ENCODE measurements at places on chromosomes 1 and 21.

DNA sequence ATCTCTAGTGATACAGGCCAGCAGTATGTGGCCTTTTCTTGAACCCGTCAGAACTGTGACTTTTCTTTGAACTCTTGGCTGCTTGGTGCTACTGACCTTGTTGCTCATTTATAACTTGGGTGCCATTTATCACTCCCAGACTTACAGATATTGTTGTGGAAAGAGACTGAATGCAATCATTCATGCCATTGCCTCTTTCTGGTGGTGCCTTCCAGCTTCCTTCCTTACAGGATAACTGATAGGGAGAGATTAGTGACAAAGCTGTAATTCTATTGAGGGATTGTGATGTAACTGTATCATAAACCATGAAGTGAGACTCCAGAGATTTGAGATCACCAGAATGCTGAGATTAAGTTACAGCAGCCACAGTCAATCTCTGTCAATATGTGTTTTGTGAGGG, 256.5 kb downstream of the USP25 start:
- DNase-seq: no peak

DNA sequence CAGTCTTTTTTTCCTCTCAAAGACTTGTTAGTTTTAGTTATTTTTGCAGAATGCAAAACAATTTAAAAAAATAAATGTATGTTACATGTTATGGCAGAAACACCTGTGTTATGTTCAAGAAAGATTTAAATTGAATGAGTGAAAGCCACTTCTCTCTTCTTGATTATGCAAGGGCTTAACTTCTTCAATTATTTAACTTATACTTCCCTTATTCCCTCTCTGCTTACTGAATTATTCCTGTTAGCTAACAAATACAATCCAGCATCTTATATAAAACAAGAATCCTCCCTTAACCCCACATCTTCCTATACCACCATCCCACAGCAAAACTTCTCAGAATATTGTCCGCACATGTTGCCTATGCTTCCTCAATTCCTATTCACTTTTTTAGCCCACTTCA, 10.7 kb upstream of the FCER1A start:
- DNase-seq: no peak

DNA sequence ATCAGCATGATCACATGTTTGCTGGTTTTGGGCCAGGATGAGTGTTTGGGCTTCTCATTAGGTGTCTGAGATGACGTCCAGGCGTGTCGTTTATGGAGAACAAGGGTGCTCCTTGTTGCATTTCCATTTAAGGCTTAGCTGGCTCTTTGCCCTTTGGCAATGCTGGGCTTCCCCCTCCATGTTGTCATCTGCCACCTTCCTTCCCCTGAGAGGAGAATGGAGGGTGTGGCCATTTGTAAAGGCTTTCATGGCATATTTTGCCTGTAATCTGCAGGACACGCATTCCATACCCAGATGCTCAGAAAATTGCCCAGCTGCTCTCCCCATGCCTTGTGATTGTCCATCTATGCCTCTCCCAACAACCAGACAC, 27.7 kb downstream of the PKP1 start:
- no peak for DNase-seq

DNA sequence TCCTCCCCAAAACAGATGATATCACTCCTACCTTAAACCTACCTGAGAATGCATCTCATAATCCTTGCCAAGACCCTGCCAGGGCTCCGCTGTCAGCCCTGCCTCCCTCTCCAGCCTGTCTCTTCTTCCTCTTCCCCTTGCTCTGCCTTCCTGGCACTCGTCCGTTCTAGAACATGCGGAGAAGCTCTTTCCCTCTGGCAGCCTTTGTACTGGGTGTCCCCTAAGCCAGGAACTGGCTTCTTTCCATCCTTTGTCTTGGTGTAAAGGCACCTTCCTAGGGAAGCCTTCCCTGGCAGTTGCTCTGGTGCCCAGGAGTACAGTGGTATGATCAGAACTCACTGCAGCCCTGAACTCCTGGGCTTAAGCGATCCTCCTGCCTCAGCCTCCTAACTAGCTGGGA, 36.1 kb downstream of the CTNNBIP1 start:
- no peak for DNase-seq

DNA sequence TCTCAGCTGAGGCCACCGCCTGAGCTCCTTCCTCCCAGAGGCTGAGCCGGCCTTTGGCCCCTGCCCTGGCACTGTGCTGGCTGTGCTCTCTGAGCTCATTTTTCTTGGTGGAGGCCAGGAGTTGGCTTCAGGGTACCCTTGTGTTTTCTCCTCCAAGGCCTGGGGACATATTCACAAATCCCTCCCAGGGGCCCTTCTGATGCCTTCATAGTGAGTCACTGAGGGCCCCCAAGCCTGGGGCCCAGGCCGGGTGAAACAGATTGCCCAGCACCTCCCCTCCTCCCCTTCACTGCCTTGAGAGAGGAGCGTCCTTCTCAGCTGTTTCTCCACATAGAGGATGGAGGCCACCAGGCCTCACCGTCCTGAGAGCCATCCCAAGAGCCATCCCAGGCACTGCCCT, 105.8 kb downstream of the SIK1 start:
- DNase-seq: no peak

- DNase-seq: no peak
Observed at GRCh38 chr1:198809247-198809646, 170.4 kb downstream of the PTPRC start.

DNA sequence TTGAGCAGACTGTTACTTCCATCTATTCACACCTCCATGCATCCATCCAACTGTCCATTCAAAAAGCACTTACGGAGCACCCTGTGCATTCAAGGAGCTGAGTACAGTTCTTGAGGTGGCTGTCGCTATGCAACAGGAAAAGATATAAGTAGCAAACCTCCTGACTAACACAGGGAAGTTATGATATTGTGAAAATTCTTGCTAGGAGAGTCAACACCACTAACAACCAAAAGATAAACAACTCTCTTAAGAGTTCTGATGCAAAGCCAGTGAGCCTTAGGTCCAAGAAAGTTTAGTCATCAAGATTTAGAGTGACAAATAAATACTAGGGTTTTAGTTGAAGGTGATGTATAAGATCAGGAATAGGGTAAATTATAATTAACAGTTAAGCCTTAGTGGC, 44.5 kb upstream of the TRIM45 start:
- DNase-seq: no peak

DNA sequence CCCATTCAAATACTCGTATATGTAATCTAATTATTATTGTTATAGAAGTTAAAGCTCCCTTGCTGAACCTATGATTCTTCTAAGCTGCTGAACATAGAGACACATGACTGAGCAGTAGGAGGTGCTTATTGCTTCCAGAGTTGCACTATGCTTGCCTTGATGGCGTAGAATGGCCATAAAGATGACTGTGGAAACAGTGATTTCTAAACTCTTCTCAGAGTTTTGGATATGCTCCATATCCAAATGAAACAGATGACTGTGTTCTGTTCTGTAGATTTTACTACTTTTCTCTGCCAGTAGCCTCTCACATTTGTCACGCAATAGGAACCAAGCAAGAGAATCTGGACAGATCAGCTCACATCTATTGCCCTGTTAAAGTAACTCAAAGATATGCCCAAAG, 88.1 kb upstream of the CACYBP start:
- DNase-seq: no peak

- no peak for DNase-seq
Observed at GRCh38 chr1:175895966-175896365, 152.6 kb upstream of the TNR start.

- DNase-seq: peak; percentile 19
Observed at GRCh38 chr21:17925000-17925610, 105.9 kb upstream of the C21orf91 start.

- DNase-seq: no peak
Observed at GRCh38 chr1:3698660-3699408, 46.5 kb downstream of the TP73 start.

DNA sequence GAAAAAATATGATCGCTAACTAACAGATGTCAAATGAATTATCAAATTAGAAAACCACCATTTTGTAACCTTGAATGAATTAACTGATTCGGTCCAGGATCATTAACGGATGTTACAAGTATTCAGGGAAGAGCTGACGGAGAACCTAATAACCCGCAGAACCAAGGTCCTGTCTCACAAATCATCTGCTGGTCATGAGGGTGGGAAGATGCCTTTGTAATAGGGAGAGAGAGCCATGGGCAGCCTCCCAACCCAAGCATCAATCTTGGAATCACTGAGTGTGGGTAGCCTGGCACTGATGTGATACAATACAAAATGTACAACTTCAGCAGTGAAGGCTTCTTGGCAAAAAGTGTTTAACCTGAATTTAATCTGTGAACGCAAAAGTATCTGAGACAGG, 89.6 kb upstream of the CLDN14 start:
- DNase-seq: no peak

DNA sequence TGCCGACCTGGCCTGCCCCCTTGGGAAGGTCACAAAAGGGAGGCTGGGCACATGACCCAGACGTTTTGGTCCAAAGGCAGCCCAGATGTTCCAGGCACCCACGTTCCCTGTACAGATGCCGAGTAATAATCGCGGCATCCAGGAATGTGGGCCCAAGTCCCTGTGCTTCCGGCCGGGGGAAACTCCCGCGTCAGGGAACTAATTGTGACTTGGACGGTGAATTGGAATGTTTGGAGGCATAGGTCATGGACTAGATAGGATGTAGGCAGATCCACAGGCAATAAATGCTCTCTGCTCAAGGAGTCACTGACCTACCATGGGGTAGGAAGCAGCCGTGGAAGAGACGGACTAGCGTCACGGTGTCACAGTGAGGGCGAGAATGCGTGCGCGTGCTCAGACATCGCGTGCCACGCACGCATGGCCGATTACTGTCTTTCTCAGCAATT, 178.4 kb downstream of the DUSP10 start:
- no peak for DNase-seq

DNA sequence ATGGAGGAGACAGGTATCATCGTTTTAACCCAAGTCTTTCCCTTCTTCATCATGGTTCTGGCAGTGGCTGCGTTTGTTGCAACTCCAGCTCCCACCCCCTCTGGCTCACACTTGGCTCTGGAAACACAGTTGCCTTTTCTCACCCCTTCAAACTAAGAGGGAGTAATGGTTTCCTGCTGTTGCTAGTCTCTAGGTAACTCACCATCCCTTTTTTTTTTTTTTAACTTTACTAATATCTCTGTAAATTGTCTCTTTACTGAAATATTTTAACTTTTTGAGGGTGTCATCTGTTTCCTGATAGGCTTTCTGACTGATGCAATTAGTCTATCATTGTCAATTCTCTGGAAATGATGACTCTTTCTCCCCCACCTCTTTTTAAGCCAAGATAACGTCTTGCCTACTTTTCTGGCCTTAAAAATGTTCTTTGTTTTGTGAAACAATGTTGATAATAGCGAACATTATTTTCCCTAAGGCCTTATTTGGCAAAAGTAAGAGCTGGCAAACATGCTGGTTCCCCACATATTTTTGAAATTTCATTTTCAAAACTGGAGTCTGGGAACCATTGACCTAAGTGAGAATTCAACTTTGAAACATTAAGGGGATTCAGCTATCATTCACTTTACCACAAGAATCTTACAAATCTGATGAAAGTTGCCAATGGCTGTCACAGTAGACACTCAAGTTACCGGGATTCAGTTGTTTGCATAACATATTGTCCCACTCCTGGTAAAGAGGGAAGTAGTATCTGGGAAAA, 85.3 kb downstream of the LEPR start:
- no peak for DNase-seq

GRCh38 chr1:1779691-1780597, 1.7 kb upstream of the NADK start:
- DNase-seq: peak; percentile 30

DNA sequence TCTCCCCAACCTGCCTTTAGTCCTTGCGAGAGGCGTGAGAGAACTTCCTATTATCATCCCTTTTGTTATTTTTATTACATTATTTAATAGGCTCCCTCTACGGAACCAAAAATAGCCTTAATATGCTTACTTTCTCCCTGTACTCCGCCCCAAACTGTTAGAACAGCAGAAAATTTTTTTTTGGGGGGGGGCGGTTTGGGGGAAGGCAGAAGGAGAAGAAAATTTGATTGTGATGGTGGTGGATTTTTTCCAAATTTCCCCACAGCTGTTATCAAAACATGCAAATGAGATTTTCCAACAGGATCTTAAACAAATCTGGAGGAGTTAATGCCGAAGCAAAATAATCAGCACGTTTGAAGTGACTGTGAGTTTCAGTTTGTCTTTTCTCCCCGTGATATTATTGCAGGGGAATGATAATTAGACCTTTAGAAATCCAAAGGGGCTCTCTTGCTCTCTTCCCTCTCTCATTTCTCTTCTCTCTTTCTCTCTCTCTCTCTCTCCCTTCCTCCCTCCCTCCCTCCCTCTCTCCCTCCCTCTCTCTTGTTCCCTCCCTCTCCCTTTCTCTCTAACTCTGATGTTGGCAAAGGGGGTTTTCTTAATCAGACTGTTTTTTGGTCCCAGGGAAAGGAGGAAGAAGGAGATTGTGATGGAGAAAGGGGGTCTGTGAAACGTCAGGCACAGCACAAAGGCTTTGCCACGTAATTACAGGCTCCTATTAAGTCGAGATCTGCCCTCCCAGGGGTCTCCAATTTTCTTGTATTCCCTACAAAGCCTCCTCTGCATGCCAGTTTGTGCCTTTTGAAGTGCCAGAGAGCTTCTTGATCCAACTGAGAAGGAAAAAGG, 1.1 kb upstream of the PRRX1 start:
- no peak for DNase-seq

Measured in stimulated activated CD4-positive, alpha-beta T cell treated with anti-CD3 and anti-CD28 coated beads, Interleukin-4, amount 100 ng/mL, for 1 hour (primary cell).